C1 segment of cervical spinal cord (tissue), 14 donors: ENCODE measurements at places on chromosomes 12 and 14.

- no peak for DNase-seq
These were observed 78.5 kb downstream of the ARL6IP4 start for GRCh38 chr12:123058980-123059379.

DNA sequence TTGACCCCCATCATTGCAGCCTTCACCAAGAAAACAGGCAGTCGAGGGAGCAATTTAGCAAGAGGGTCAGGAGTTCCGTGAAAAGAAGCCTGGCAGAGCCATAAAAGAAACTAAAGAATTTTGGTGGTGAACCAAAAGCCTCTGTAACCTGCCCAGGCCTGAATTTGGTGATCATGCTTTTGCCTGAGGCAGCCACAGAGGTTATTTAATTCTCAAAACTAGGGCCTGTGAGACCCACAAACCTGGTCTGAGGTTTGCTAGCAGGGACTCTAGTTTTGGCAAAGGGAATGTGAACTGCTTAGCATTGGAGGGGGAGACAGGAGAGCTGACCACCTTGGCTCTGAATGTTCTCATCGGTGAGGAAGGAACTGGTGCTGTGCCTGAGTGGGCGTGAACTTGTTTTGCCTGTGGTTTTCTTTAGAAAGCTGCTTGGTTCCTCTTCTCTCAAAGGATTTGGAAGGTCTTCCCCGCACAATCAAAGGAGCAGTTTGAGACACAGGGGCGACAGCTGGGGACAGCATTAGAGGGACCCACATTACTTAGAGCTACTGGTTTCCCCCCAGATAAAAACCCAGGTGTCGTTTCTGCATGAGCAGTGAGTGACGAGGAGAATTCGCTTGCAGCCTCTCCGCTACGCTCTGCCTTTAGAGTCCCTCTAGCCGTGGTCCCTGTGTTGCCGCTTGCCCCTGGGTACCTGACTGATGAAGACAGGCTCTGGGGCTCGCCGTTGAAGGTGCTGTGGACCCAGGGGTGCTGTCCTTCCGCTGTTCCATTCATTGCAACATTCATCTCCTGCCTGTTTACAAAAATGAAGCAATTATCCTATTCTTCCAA lies 12.6 kb upstream of the WNT5B start:
- peak; percentile 32 for DNase-seq

- no peak for DNase-seq
These were observed 1072.3 kb downstream of the FLRT2 start for GRCh38 chr14:86602263-86602662.

DNA sequence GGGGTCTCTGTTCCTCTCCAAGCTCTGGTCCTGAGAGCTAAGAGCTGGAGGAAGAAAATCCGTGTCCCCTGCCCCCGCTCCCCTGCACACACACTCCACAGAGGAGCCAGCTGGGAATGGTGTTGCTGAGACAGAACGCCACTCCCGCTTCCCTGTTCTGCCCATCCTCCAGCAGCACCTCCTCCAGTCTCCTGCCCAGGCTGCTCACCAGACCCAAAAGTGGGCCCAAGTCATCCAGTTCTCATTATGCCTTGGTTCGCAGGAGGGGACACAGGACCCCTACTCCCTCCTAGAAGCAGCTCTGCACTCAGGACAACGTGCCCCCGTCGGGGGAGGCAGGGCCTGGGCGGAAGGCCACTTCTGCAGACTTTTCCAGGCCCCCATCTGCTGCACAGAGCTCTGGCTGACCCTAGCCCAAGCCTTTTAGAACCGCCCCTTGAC lies 830 bp upstream of the TRMT61A start:
- DNase-seq, result no peak
